ENCODE measurements at places on chromosomes 6 and 20. TPM values are rescaled to one million over a fixed set of nuclear protein-coding genes. Genes with fewer than 3 reads are reported as not detected.

The EDN3 gene
- not detected for total RNA-seq

GRCh38 chr6:53598265-53598907 is 53.5 kb upstream of the GCLC start:
- no peak for DNase-seq

The RIOK1 gene
- 14.4 TPM for total RNA-seq

GRCh38 chr20:5215672-5216304 is 89.0 kb downstream of the CDS2 start:
- DNase-seq: no peak

GRCh38 chr6:148112851-148113319 is 229.8 kb upstream of the SASH1 start:
- DNase-seq: no peak

The CNKSR3 gene
- 11.5 TPM for total RNA-seq

- DNase-seq: no peak
Observed at GRCh38 chr6:75751443-75751842, 2.4 kb downstream of the MYO6 start.

DNA sequence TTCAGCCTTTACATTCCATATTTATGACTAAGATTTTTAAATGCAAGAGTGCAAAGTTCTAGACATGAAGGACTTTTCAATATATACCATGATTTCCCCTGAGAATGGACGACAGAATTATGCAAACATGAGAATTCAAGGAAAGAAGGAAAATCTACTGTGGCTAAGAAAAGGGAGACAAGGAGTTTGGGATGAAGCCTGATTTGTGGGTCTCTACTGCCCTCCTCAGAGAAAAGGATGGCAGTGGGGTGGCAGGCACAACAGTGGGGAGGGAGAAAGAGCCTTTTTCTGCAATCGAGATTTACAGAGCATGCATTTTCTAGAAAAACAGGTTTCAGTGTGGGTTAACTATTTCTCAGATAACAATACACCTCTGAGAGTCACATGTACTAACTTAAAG is 466.9 kb upstream of the NRSN1 start:
- DNase-seq: no peak

- no peak for DNase-seq
Observed at GRCh38 chr20:19025430-19026120, 186.9 kb upstream of the SLC24A3 start.

- DNase-seq: no peak
Observed at GRCh38 chr6:27791182-27791943, 120.8 kb downstream of the OR2B2 start.

DNA sequence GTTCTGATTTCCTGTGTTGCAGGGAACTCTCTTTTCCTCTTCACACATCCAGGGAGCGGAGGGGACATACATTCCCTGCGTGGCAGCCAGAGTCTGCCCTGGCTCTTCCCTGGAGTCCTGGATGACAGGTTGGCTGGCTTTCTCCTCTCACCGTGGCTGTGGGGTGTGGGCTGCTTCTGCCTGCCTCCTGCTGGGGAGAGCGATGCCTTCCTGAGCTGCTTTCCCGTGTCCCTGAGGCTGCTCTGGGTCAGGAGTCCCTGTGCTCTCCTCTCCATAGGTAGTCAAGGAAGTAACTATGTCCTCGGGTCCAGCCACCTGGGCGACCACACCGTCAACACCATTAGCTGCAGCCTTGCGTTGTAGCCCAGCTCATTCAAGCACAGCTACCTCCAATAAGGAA is 451.7 kb downstream of the QKI start:
- DNase-seq: no peak

GRCh38 chr6:150491811-150492172 is 107.9 kb upstream of the PLEKHG1 start:
- DNase-seq: no peak

DNA sequence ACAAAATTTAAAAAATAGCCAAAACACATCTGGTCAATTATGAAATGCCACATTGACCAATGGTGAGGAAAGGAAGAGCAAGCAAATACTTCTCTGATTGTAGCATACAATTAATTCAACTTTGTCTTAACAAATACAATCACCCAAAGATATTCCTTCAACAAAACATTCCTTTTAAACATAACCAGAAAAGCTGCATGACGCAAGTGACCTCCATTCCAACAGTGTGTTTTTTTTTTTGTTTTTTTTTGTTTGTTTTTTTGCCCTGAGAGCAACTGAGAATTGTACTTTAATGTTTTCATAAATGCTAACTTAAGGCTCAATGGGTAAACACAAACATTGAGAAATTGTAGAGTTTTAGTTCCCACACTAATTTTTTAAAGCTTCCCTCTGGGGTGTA is 184.4 kb downstream of the PTPRK start:
- DNase-seq: no peak

GRCh38 chr6:158907931-158908330 is 88.8 kb upstream of the EZR start:
- DNase-seq: no peak

The NR2E1 gene
- total RNA-seq: not detected

DNA sequence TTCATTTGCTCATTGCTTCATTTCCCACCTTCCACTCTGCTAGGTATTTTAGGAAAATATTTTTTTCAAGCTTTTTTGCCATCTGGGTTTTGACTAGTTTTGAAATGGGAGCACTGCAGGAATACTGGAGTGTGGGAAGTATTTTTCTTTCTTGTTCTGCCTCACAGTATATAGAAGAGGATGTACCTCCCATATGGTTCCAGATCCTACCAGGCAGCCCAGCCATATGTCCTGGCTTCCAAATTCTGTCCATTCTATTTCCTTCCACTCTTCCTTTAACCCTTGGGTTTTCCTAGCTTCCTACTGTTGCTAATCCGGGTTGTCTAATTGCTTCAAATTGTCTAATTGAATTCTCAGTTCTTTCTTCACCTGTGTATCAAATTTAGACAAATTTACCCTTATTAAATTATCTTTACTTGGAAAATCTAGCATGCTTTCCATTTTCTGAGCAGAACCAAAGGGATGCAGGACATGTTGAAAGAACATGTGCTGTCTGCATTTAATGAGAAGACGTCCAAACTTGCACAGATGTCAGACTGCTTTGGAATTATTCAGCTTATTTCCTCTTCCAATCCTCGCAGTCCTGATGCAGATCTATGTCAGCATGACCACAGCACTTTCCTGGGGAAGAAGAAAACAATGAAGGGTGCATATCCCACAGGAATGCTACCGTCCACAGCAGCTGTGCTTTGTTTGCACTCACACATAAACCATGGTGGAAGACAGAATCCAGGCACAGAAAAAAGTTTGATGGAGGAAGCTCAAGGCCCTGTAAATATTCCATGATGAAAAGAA is 1273.9 kb upstream of the MAP3K7 start:
- no peak for DNase-seq

The PDYN gene
- not detected for total RNA-seq

The HLA-F gene
- total RNA-seq: 6.6 TPM

DNA sequence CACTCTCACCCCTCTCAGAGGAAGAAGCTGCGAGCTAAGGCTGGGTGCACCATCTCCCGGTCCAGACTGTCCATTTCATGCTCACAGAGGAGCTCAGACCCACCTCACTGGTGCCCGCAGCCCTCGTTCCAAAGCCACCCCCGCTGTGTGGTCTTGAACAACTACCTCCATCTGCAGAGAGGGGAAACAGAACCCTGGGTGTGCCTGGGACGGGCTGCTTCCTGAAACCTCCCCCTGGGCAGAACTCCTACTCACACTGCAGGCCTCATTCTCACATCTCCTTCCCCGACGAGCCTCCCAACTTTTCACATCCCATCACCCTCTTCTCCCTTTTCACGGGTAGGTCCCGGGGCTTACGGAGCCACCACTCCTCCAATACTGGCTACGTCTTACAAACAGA is 18.1 kb downstream of the PMEPA1 start:
- DNase-seq: no peak

The HCRTR2 gene
- total RNA-seq: not detected

DNA sequence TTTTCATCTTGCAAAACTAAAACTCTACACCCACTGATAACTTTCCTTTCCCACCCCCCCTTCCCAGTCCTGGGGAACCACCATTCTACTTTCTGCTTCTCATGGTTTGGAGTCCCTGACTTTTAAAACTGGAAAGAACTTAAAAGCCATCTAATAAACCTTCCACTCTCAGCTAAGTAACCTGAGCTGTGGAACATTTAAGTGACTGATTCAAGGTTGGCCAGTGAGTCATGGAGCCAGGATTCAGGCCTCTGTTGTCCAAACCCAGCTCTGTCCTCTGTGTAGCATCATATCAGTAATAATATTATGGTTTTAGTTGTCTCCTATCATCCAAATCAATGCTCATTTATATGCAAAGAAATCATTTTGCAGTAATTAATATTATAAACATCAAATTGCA is 176.0 kb upstream of the NT5E start:
- DNase-seq: no peak

The TNFAIP3 gene
- 11.0 TPM for total RNA-seq

DNA sequence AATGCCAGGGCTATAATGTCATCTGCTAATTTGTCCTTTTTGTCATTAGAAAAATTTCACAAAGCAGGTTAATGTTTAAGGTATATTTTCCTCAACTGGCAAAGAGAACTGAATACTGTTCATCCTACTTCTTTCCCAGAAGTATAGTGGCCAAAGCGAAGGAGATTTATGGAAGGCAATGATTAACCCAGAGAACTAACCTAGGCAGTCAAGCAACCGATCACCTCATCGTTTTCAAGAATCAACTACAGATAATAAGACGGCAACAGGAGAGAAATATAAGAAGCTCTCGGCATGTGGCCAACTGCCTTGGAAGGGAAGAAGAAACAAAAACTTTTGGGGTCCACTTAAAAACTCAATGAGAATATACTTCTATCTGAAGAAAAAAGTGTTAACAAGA is 38.2 kb downstream of the REV3L start:
- no peak for DNase-seq

GRCh38 chr6:3372184-3372846 is 84.5 kb downstream of the SLC22A23 start:
- DNase-seq: no peak

GRCh38 chr6:16582446-16583143 is 178.7 kb downstream of the ATXN1 start:
- no peak for DNase-seq

DNA sequence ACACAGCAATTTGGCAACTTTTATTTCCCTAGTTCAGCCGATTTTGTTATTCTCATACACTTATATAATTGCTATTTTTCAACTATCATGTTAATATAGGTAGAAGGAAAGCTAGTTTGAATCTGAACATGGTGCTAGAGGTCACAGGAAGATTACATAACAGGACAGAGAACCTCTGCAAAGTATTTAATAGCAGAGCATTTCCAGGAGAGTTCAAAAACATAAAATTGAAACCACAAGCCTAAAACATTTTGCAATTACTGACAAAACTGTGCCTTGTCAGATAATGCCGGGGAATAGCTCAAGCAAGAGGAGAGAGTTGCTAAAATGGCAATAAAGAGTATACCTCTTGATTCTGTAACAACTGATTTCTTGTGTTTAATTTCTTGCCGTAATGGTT is 70.8 kb downstream of the TFAP2B start:
- no peak for DNase-seq

- no peak for DNase-seq
Observed at GRCh38 chr20:22814471-22815205, 220.5 kb upstream of the SSTR4 start.

The ABHD16B gene
- not detected for total RNA-seq

GRCh38 chr6:63713332-63713731 is 77.7 kb downstream of the PHF3 start:
- no peak for DNase-seq

GRCh38 chr6:52377538-52378221 is 15.7 kb downstream of the PAQR8 start:
- DNase-seq: no peak

DNA sequence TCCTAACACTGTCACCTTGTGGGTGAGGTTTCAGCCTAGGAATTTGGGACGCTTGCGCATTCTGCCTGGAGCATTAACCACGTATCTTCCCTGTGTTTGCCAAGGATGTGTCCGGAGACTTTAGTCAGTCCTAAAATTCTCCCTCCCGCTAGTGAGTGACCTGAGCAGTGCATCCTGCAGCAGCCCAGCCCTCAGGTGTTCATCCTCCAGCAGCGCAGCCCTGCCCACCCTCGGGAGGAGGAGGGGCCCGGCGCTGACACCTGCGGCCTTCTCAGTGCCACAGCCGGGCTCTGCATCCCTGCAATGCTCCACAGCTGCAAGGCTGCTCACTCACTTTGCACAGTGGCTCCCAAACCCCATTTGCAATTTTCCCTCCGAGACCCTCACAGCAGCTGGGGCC is 79.5 kb downstream of the ERMARD start:
- DNase-seq: no peak

GRCh38 chr6:14917109-14917910 is 328.6 kb upstream of the JARID2 start:
- no peak for DNase-seq

- no peak for DNase-seq
Observed at GRCh38 chr20:58401162-58401561, 12.1 kb downstream of the VAPB start.

GRCh38 chr20:4084096-4084495 is 68.7 kb upstream of the RNF24 start:
- no peak for DNase-seq

DNA sequence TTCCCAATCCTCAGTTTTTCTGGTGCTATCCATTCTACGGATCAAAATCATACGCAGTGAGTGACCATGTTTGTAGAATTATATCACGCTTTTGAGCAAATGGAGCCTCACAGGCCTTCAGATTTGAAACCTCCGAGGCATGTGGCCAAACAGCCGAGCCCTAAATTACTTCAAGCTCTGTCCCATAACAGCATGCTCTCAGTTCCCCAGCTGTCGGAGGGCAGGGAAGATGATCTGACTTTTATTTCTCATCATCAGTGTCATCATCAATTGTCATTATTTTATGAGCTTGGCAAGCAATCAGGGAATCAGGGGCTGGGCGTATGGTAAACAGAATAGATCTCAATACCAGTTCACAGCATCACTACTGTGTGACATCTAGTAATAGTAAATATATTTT is 73.2 kb downstream of the PSMG4 start:
- DNase-seq: no peak

DNA sequence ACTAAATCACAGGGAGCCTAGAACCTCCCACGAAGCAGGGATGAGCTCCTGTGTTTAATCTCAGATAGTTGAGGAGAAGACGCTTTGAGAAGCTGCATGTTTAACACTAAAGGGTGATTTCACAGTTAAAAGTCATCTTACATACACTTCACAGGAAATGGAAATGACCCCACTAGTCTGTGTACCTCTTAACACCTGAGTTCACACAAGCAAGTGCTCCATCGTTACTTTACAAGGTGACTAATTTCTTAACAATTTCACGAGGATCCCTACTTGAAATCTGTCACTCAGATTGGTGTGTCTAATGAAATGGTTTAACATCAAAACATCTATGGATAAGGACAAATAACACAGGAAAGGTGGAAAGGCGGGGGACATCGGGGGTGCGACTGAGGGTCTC is 93.8 kb upstream of the RPS6KA2 start:
- no peak for DNase-seq

- no peak for DNase-seq
Observed at GRCh38 chr20:7770578-7770977, 169.7 kb downstream of the HAO1 start.

GRCh38 chr6:131728296-131728939 is 17.6 kb upstream of the CTAGE9 start:
- DNase-seq: no peak

GRCh38 chr6:8750627-8751026 is 315.3 kb upstream of the SLC35B3 start:
- no peak for DNase-seq

Measured in chondrocyte (in vitro differentiated cells).